ENCODE measurements at places on chromosomes 2 and 18.

- DNase-seq = no peak
Observed at GRCh38 chr2:43778233-43778632, 4.4 kb downstream of the DYNC2LI1 start.

- no peak for DNase-seq
Observed at GRCh38 chr2:69936906-69937305, 22.0 kb downstream of the MXD1 start.

- DNase-seq = no peak
Observed at GRCh38 chr2:54239427-54239826, 16.6 kb downstream of the TSPYL6 start.

- no peak for DNase-seq
Observed at GRCh38 chr2:38064801-38065501, 11.0 kb downstream of the CYP1B1 start.

DNA sequence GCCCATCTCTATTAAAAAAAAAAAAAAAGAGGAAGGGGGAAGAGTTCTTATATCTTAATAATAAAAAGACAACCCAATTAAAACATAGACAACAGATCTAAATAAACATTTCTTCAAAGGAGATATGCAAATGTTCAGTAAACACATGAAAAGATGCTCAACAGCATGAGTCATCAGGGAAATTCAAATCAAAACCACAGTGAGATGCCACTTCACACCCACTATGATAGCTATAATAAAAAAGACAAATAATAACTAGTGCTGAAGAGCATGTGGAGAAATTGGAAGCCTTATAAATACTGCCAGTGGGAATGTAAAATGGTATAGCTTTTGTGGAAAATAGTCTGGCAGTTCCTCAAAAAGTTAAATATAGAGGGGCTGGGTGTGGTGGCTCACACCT, 61.5 kb upstream of the CYP20A1 start:
- no peak for DNase-seq

DNA sequence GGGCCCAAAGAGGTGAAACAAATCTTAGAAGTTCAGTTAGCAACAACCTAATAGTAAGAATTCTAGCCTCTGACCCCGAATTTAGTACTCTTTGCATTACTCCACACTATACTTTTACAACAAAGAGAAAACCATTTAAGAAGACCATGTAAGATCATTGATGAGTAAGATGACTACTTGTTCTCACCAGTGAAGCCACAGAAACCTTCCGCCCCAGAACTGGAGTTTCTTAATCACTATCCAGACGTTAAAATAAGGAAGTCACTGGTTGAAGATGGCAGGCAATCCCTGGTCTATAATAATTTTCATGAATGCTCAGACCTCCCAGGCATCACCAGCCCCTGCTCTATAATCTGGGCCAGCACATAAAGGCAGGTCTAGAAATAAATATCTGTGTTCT, 95.0 kb downstream of the TMEM163 start:
- no peak for DNase-seq

DNA sequence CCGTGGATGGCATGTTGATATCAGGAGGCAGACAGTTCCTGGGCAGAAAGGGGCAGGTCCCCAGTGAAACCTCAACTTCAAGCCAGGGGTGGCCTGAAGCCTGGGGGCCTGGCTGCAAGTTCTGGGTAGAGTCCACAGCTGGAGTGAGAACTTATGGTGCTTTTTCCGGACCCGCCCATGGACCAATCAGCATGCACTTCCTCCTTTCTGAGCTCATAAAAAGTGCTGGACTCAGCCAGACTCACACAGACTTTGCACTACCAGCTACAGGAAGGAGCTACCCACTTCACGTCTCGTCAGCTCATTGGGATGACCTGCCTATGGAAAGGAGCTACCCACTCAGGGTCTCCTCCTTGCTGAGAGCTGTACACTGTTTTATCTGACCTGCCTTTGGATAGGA, 183.1 kb upstream of the MC4R start:
- DNase-seq = no peak

GRCh38 chr2:236703373-236703709, 133.7 kb downstream of the ACKR3 start:
- DNase-seq = no peak

DNA sequence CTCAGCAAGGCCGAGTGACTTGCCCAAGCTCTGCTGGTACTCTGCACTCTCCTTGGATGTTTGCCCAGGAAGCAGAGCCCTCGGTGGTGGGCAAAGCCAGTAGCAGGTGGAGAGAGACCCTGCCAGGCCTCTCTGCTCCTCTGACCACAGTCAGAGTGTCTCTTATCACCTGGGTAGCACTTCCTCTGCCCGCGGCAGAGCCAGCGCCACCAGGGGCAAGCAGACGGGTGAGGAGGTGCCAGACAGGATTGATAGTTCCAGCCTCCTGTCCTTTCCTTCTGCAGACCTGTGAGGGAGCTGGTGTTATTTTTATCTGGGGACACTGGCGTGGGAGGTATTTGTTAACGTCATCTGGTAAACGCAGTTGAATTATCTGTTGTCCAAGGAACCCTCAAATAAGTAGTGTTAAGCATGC, 152.9 kb downstream of the SMAD7 start:
- peak; percentile 18 for DNase-seq

- no peak for DNase-seq
Observed at GRCh38 chr2:198072655-198073054, 268.3 kb downstream of the PLCL1 start.

DNA sequence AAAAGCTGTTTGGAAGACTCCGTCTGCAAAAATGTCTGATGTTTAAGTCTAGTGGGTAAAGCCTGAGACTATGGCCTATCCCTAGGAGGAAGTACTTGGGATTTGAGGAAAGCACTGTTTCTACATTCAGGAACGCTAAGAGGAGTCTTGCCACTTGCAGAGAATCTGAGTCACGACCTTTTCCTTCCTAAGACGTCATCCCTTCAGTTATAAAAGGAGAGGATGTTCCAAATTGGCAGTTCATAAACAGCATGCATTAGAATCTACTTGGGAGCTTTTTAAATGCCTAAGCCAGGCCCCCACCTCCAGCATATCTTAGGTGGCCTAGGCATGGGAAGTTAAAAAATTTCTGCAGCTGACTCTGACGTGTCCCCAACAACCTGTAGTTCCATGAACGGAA, 125.9 kb downstream of the TTC32 start:
- DNase-seq = no peak

DNA sequence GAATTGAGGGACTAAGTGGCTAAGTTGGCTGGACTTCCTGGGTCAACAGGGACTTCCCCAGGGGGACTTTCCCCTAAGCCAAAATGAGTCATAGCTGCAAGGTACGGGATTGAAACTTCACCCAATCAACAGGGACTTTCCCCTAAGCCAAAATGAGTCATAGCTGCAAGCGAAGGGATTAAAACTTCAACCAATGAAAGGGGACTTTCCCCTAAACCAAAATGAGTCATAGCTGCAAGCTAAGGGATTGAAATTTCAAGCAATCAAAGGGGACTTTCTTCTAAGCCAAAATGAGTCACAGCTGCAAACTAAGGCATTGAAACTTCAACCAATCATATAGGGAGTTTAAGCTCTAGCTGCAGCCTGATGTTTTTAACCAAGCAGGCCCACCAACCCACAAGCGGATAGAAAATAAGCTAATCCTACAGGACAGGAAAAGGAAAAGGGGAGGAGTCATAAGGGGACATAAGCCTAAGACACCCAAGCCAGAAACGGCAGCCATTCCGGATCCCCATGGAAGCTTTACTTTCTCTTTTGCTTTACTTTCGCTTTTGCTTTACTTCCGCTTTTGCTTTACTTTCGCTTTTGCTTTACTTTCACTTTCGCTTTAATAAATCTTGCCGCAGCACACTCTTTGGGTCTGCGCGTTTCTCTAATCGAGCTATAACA, 1375.4 kb upstream of the CELF4 start:
- no peak for DNase-seq
